ENCODE measurements at places on chromosomes 3 and 15.

DNA sequence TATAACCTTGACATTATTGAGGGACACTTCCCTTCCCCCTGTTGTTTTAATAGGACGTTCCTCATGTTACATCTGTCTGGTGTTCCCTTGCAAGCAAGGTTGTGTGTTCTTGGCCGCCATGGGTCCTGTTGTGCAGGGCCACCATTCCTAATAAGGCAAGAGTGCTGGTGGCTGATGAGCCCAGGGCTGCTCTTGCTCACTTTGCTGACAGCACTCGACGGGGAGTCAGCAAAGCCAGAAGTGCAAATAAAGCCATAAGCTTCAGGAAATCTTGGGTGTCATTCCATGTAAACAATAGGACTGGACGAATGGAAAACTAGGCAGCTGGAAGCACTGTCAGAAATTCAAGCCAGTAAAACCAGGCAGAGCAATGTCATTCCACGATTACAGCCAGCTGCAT is 75.8 kb downstream of the SQOR start:
- DNase-seq, result no peak

GRCh38 chr15:90529371-90530249 is at the start of gene CRTC3:
TSS of gene CRTC3 (plus strand) at chr15:90529923. CDS start at chr15:90530072, 149 bp downstream.
- peak; percentile 60 for DNase-seq

GRCh38 chr3:156741935-156742334 is 67.5 kb downstream of the TIPARP start:
- DNase-seq, result no peak

- DNase-seq, result no peak
These were observed 24.7 kb upstream of the EOMES start for GRCh38 chr3:27746838-27747237.

- no peak for DNase-seq
These were observed 68.4 kb upstream of the FLNB start for GRCh38 chr3:57939775-57940174.

DNA sequence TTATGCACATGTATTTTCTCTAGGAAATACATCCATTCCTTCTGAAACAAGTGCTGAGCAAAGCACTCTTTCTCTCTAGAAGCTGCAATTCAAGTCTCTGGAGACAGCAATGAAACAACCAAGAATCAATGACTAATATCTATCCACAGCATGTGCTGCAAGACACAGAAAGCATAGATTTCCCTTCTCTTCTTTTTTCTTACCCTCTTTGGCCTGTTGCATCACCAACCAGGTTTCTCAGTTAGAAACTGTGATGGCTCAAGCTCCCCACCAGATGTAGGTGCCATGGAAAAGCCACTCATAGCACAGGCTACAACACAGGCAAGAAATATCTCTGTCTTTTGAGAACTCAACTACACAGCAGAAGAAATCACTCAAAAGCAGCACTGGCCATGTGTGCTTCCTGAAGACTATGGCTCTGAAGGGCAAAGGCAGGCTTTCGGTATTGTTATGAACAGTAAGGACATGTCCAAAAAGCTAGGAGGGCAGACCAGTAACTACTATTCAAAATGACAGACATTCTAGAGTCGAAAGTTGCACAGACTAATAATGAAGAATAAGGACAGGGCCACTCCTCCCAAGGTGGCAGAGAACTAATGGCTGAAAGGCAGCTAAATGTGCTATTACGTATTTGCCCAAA is 15.5 kb downstream of the ZDHHC3 start:
- DNase-seq, result no peak

- DNase-seq, result no peak
These were observed 16.9 kb upstream of the LRRC31 start for GRCh38 chr3:169886671-169887070.

- no peak for DNase-seq
These were observed 7.3 kb downstream of the B3GNT5 start for GRCh38 chr3:183260167-183260904.

DNA sequence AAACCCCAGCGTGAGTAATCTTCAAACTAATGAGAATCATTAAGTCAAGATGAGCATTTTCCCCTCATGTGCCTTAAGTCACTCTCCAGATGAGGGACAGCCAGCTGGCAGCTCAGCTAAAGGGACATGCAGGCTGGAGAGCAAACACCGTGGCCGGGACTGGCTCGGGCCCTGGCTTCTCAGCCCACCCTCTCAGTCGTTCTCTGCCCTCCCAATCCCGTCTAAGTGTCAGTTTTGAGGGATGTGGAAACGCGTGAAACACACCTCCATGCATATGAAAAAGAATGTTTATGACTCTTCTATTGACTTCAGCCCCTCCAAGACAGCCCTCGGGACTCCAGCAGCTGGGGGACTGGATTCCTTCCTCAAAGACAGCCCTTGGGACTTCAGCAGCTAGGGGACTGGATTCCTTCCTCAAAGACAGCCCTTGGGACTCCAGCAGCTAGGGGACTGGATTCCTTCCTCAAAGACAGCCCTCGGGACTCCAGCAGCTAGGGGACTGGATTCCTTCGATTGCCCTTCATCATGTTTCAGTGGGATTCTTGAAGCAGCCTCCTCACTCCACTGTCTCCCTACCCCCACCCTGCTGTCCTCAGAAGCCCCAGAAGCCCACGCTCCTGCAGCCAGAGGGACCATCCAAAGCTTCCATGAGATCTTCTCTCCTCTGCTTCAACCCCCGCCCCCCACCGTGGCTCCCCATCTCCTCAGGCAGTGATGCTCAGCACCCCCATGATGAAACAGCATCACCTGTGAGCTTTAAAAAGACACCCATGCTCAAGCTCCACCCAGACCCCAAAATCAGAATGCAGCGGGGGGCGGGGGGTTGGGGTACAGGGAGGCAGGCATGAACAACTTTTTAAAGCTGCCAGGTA is 228.9 kb downstream of the XXYLT1 start:
- no peak for DNase-seq

- DNase-seq, result no peak
These were observed 95.1 kb downstream of the TP63 start for GRCh38 chr3:189726277-189726676.

DNA sequence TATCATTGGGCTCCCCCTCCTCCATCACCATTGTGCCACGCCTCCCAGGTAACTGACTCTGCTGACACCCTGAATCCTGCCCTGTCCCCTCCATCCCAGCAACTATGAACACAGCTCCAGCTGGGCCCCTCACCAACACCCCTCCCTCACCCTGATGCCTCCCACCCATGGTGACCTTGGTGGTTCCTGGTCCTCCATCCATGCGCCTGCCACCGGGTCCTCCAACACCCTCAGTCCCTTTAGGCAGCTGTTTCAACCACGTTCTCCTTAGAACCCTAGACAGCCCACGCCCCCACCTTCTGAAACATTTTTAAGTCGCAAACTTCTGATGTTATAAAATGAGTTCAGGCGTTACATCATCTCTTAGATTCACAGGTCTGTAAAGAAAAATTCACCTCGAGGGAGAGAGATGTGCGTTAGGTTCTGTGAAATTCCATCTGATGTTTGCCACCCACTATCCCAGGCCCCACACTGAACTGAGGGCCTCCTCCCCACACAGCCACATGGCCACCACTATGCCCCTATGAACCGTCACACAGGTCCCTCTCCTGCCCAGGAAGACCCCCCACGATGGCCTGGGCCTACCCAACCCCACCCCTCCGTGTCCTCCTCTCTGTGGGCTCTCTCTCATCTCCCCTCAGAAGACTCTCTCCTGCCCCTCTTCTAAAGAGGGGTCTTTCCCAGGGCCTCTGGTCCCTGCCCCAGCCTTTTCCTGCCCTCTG is 29.8 kb downstream of the PCSK6 start:
- no peak for DNase-seq

GRCh38 chr15:99095626-99096025 is 9.3 kb upstream of the SYNM start:
- DNase-seq, result no peak

GRCh38 chr15:38899300-38899699 is 334.7 kb upstream of the RASGRP1 start:
- DNase-seq, result no peak

GRCh38 chr3:152199102-152199840 is 69.5 kb upstream of the MBNL1 start:
- no peak for DNase-seq
